ENCODE measurements at places on chromosomes 1 and 21.

- no peak for DNase-seq
These were observed 34.1 kb downstream of the RGSL1 start for GRCh38 chr1:182484067-182484466.

DNA sequence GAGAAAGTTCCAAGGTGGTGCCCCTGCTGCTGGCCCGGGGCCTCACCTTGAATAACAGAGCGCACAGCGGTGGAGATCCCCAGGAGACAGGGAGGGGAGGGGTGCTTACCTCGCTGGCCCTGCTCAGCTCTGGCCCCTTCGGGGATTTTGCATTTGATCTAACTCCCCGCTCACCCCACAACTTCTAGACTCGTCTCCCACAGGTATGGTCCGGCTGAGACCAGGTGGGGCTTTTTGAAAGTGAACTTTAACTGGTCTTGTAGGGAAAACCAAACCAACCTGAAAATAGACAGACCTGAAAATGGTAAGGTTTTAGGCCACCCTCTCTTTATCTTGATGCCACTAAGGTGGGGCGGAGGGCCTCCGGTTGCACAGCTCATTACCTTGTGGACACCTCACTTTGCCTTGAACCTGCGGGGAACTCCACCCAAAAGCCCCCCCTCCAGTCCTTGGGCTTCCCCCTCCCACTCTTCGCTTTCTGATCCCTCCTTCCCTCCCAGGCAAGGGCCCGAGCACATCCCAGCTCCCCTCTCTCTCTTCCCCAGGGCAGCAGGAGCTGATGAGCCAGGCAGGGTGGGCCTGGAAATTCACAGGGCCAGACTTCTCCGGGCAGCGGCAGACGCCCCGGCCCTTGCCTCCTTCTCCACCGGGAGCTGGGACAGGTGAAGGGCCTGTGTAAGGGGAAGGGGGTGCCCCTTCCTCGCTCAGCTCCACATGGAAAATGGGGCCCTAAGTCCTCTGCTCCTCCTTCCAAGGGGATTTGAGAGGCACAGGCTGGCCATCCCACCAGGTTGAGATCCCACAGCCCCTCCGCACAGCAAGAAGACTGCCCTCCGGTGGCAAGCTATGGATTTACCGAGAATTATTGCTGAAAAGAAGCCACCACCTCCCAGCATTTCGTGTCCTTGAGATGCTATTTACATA lies 16.1 kb downstream of the TNFRSF8 start:
- DNase-seq = peak; percentile 73

GRCh38 chr21:35395728-35396127 lies 346.6 kb upstream of the RUNX1 start:
- DNase-seq = no peak

GRCh38 chr1:29793101-29793546 lies 556.8 kb downstream of the PTPRU start:
- peak; percentile 87 for DNase-seq

- no peak for DNase-seq
These were observed 60.9 kb downstream of the TBX19 start for GRCh38 chr1:168341483-168341975.

DNA sequence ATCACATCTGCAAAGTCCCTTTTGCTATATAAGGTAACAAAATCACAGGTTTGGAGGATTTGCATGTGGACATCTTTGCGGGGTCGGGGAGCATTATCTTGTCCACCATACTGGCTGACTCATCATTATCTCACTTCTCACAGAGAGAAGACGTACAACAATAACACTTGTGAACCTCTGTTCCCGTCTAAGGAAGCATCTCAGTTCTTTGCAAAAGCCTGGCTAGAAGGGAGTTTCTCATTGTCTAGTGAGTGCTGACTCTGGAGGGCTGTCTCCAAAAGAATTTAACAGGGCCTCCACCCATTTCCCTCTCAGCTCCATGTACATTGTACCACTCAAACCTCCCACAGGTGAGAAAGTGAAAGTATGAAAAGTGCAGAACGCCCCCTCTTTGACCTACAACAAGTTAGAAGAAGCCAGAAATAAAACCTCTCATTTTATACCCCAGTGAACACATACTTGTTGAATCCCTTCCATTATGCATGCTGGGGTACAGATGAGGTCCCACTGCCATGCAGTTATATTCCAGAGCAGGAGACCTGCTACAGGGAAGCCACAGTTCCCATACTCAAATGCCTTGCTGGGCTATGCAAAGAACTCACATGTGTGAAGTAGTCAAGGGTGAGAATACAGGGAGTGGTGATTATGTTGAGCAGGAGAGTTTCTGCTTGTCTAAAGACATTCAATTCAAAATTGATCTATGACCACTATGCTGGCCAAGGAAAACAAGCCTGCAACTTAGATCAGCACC lies 121.7 kb upstream of the PRDX6 start:
- peak; percentile 73 for DNase-seq

Data from hematopoietic multipotent progenitor cell treated with erythropoietin and hydrocortisone succinate and interleukin-3 and kit ligand, for 6 days (in vitro differentiated cells).